ENCODE measurements at places on chromosomes 11 and 22. TPM values are rescaled to one million over a fixed set of nuclear protein-coding genes. Genes with fewer than 3 reads are reported as not detected.
A peak's percentile ranks its signal among the peaks of the same experiment; 100 is the strongest.

DNA sequence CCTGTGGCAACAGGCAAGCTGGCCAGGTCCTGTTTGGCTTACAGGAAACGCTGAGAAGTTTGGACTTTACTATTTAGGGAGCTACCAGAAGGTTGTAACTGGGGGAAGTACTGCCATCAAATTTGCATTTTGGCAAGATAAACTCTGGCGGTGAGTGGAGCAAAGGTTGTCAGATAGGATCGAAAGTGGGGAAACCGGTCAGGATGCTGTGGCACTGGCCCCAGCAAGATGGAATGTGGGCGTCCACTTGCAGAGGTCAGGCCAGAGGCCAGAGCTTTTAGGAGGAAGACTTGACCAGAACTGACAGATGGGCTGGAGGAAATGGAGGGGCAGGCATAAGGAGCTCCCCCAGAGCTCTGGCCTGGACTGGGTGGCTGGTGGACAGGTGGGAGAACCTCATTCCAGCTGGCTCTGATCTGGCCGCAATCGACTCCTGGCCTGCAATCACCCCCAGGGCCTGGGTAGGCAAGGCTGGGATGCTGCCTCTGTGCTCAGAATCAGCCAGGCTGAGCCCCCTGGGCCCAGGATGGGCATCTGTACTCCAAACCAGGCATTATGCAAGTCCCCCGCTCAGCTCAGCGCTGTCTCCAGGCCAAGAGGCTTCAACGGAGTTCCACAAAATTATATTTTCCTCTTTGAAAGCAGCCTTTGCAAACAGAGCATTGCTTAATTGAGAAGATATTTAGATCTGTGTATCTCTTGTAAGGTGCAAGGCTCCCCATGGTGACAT, 178.3 kb upstream of the NECTIN1 start:
- no peaks in the 10 kb centered on the region for H3K36me3 ChIP-seq
- H3K27ac ChIP-seq: no peak overlapping the region
- H3K4me1 ChIP-seq: peaks cover 4% of the 10 kb centered on the region
- DNase-seq: no peak

DNA sequence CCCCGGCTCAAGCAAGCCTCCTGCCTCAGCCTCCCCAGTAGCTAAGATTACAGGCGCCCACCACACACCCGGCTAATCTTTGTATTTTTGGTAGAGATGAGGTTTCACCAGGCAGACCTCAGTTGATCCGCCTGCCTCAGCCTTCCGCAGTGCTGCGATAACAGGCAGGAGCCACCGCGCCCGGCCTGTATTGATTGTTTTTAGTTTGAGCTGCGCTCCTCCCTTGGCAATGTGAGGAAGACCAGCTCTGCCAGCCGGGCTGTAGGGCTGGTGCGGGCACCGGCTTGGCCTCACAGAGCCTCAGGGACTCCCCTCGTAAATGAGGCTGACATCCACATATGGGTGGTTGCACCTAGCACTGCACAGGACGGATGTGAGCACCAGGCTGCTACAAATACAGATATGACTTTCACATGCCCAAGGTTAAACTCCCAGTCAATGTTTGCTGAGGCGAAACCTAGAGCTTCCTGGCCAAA, 7.5 kb upstream of the SLC2A11 start:
- H3K36me3 ChIP-seq: no peaks in the 10 kb centered on the region
- H3K27ac ChIP-seq: no peak overlapping the region
- no peaks in the 10 kb centered on the region for H3K27me3 ChIP-seq
- no peak overlapping the region for H3K4me3 ChIP-seq
- peaks cover 4% of the 10 kb centered on the region for H3K4me1 ChIP-seq

The MS4A6A gene
- not detected for total RNA-seq

DNA sequence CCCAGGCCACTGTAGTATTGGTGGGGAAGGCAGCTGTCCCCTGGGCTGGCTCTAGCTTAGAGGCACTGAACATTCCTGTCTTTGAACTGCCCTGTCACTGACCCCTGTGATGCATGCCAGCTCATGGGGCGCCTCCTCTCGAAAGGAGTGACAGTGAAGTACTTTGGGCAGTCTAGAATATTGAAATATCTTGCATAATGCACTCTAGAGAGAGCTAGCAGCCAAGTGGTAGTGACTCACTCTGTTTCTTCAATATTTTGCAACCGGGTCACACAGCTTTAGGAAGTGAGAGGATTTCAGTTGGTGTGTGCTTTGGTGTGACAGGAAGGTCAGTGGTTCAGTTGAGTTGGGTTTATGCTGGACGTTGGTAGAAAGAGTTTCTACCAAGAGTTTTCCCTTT, 35.5 kb upstream of the ST14 start:
- no peaks in the 10 kb centered on the region for H3K4me1 ChIP-seq
- H3K27me3 ChIP-seq: no peaks in the 10 kb centered on the region
- H3K36me3 ChIP-seq: peaks cover 52% of the 10 kb centered on the region
- no peak overlapping the region for H3K4me3 ChIP-seq
- DNase-seq: peak; percentile 18
- no peak overlapping the region for H3K27ac ChIP-seq

DNA sequence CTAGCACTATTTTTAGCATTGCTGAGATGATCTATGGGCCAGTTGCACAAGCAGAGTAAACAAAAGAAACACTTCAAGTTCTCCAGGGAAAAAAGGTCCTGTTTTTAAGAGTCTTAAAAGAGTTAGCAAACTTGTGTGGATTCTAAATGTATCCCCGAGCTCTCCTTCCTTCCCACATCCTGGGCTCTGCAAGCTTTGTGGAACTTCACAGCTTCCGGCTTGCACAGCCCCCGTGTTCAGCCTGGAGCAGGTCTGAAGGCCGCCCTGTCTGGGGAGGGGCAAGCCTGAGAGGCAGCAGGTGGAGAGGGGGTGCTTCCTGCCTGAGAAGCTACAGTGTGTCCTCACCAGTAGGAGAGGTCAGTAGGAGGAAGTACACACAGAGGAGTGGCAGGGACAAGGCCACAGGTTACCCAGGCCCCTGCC, 35.1 kb upstream of the SUSD2 start:
- no peaks in the 10 kb centered on the region for H3K27me3 ChIP-seq
- no peaks in the 10 kb centered on the region for H3K36me3 ChIP-seq
- peak overlapping the region; percentile 77 for H3K27ac ChIP-seq
- H3K4me1 ChIP-seq: peaks cover 23% of the 10 kb centered on the region

DNA sequence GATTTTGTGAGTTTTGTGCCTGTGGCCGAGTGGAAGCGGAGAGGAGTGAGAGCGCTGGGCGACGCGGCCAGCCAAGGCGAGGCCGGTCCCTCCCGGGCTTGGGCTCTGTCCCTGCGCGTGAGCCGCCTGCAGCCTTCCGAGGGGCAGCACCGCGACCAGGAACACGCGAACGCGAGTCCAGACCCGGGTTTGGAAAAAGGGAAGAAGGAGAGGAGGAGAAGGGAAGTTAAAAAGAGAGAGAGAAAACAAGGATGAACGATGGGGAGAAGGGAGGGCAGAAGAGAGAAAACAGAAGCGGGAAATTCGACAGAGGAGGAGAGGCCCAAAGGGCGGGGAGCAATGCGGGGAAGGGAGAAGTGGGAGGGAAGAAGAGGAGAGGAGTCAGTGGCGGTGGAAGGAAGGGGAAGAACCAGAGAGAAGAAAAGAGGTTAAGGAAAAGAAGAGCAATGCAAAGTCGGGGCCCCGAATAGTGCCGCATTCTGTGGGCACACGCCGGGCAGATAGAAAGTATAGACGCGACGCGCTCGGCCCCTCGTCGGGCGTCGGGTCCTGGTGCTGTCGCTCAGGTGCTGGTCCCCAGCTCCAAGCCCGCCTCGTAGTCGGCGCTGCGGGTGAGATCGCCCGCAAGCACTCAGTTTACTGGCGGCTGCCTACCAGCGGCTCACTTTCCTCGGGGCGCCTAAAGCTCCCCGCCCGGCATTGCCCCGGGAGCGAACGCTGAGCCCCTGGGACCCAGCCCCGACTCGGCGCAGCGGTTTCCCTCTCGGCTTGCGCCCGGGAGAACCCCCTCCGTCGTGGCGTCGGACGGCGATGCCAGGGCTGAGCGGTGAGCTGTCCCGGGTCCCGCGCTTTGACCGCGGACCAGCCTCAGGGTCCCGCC, 2.8 kb upstream of the BARX2 start:
- no peak for DNase-seq
- peaks cover 59% of the 10 kb centered on the region for H3K4me1 ChIP-seq
- H3K27ac ChIP-seq: no peak overlapping the region
- H3K27me3 ChIP-seq: no peaks in the 10 kb centered on the region

The OR52I2 gene
- not detected for total RNA-seq

GRCh38 chr11:45754261-45754709, 50.7 kb upstream of the SLC35C1 start:
- no peaks in the 10 kb centered on the region for H3K27me3 ChIP-seq
- DNase-seq: peak; percentile 85
- peak overlapping the region; percentile 33 for H3K27ac ChIP-seq
- peaks cover 26% of the 10 kb centered on the region for H3K4me1 ChIP-seq
- no peaks in the 10 kb centered on the region for H3K36me3 ChIP-seq
- no peak overlapping the region for H3K4me3 ChIP-seq

DNA sequence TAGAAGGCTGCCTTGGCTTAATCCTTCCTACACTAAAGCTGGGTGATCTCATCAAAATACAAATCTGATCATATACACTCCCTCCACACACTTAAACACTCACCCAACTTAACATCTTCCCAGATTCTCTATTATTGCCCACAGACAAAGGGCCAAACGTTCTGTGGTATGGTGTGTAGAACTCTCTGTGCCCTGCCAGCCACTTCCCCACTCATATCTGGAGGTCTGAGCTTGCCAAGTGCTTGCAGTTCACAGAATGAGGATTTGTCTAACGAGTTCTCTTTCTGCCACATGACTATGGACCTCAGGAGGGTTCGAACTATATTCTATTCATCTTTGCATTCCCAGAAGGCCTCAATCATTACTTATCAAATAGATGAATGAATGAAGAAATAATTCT, 77.6 kb downstream of the MPPED2 start:
- no peaks in the 10 kb centered on the region for H3K4me1 ChIP-seq
- no peak overlapping the region for H3K27ac ChIP-seq
- H3K4me3 ChIP-seq: no peak overlapping the region
- DNase-seq: no peak
- H3K27me3 ChIP-seq: no peaks in the 10 kb centered on the region

The NAA40 gene
- 44.8 TPM for total RNA-seq

DNA sequence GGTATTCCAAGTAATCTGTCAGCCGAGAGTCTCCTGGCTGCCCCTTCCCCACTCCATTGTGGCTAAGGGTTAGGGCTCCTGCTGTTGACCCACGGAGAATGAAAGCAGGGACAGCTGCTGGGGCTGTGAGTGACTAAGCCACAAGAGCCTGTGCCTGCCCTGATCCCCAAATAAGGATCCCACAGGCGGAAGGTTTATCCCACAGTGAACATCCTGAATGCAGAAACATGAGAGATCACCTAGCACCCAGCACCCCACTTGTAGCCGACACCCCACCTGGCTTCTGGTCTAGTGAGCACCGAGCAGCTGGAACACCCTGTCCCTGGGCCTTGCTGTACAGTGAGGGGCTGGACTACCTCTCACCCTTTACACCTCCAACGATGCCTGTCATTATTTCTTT, 117.7 kb upstream of the LMO1 start:
- H3K4me1 ChIP-seq: no peaks in the 10 kb centered on the region
- H3K27me3 ChIP-seq: peaks cover 15% of the 10 kb centered on the region
- H3K4me3 ChIP-seq: no peak overlapping the region
- H3K27ac ChIP-seq: no peak overlapping the region

GRCh38 chr11:133636711-133637355, 104.5 kb upstream of the OPCML start:
- H3K27ac ChIP-seq: no peak overlapping the region
- H3K27me3 ChIP-seq: peaks cover 3% of the 10 kb centered on the region
- DNase-seq: no peak
- H3K4me1 ChIP-seq: no peaks in the 10 kb centered on the region

DNA sequence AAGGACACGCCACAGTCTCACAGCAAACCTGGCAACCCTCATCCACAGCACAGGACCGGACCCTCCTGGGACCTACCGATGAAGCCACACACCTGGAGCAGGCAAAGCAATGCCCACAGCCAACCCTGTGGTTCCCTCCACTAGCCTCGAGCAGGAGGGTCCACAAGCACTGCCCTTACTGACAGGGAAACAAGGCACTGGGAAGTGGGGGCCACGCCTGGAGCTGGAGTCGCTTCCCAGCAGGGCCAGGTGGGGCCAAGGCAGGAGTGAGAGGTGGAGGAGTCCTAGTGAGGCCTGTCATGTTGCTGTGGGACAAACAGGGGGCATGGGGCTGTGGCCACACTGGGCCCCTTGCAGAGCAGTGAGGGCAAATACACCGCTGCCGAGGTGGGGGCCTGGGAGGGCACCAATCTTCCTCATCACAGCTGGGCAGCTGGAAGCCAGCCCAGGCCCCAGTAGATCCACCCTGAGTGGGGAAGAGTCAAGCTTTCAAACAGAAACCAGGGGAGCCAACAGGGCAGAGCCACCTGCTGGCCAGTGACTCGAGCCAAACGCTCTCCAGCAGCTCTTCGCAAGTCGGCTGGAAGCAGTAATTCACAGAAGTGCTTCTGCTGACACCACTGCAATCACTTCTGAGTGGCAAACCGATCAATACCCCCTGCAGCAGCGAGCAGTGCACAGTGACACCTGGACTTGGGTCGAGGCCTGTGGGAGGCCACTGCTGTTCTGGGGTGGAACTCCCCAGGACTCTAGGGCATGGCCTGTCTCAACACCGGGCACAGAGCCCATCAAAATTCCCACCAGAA, 13.7 kb downstream of the SULT4A1 start:
- no peaks in the 10 kb centered on the region for H3K36me3 ChIP-seq
- H3K27me3 ChIP-seq: peaks cover 30% of the 10 kb centered on the region
- no peaks in the 10 kb centered on the region for H3K4me1 ChIP-seq

The GGTLC3 gene
- not detected for total RNA-seq

The CLMP gene
- total RNA-seq: 45.9 TPM

The SYT12 gene
- total RNA-seq: 3.1 TPM

GRCh38 chr11:57732661-57733060, 8.6 kb upstream of the SELENOH start:
- no peaks in the 10 kb centered on the region for H3K27me3 ChIP-seq
- no peak overlapping the region for H3K27ac ChIP-seq
- no peak for DNase-seq
- no peak overlapping the region for H3K4me3 ChIP-seq

The CARD16 gene
- 8.0 TPM for total RNA-seq

- H3K4me1 ChIP-seq: no peaks in the 10 kb centered on the region
- DNase-seq: no peak
- H3K27ac ChIP-seq: no peak overlapping the region
- no peaks in the 10 kb centered on the region for H3K36me3 ChIP-seq
- H3K27me3 ChIP-seq: peaks cover 53% of the 10 kb centered on the region
Measured at GRCh38 chr11:22342211-22343031, 4.2 kb downstream of the SLC17A6 start.

The MMP10 gene
- total RNA-seq: 4.0 TPM

DNA sequence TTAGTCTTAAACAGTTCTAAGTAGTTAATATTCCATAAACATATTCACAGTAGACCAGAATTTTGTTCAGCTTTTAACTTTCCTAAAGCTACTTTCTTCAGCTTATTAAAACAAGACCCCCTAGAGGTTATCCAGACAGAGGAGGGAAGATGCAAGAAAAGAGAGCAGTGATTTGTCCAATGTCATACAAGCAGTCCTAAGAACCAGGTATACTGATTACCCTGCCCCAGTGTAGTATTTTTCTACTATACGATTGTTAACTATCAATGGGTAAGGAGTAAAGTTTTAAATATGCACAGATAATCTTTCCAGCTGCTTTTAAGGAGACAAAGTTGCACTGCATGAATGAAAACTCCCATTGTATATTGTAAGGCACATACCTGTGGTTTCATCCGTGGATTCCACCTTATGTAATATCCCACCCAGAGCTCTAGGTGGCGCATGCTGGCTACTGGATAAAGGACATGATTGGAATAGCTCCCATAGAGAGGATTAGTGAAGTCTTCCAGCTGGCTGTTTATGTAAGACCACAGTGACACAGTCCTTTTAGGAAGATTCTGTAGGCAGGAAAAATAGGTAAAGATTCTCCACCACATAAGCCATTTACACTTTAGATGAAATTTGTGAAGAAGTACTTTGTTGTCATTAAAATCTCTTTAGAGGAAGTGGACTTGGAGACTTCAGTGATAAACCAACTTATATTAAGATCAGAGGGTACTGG, 45.6 kb downstream of the CEP57 start:
- H3K36me3 ChIP-seq: peaks cover 72% of the 10 kb centered on the region
- H3K4me1 ChIP-seq: peaks cover 16% of the 10 kb centered on the region
- H3K27me3 ChIP-seq: no peaks in the 10 kb centered on the region

Data from A673 (cell line).